ENCODE measurements at places on chromosomes 7 and 10. TPM values are rescaled to one million over a fixed set of nuclear protein-coding genes. Genes with fewer than 3 reads are reported as not detected.
A peak's percentile ranks its signal among the peaks of the same experiment; 100 is the strongest.

ZNF425 gene
- total RNA-seq = 1.7 TPM

- H3K4me3 ChIP-seq = no peak overlapping the region
- no peaks in the 10 kb centered on the region for H3K36me3 ChIP-seq
- no peak for DNase-seq
- no peaks in the 10 kb centered on the region for H3K4me1 ChIP-seq
- no peak overlapping the region for H3K27ac ChIP-seq
Measured at GRCh38 chr10:103614306-103615158, 121.0 kb downstream of the NEURL1 start.

DNA sequence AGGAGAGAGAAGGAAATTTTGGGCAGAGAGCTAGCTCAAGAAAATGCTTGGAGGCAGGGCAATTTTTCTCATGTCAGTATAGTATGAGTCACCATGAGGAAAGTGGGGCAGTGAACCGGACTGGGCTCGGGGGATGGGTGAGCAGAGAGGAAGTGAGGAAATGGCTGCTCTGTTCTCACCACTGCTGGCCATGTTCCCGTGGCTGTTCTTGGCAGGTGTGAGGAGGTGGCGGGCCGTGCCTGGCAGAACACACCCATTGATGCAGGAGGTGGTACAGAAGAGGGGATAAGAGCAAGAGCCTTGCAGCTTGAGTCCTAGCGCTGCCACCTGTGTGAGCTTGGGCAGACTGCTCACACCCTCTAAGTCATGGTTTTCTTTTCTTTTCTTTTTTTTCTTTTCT is 304.4 kb upstream of the LYZL1 start:
- H3K4me1 ChIP-seq = no peaks in the 10 kb centered on the region
- H3K27ac ChIP-seq = no peak overlapping the region
- no peaks in the 10 kb centered on the region for H3K27me3 ChIP-seq
- DNase-seq = peak; percentile 69
- H3K36me3 ChIP-seq = no peaks in the 10 kb centered on the region

DNA sequence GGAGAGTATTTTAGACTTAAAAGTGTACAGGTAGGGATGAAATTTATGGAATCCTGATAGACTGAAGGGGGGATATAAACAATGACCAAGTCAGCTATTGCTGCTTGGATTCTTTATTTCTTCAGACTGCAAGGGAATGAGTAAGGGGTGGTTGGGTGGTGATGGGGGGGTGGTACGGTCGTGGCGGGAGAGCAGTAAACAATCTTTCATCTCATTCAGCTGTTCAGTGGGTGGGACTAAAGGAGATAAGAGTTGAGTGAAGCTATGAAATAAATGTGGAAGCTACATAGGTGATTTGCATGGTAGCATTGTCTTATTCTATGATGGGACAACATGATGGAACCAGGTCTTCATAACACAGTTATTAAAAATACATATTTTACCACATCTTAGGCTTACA is 1.8 kb downstream of the SEPTIN7 start:
- peak overlapping the region; percentile 73 for H3K4me3 ChIP-seq
- no peaks in the 10 kb centered on the region for H3K27me3 ChIP-seq
- no peak for DNase-seq
- peaks cover 42% of the 10 kb centered on the region for H3K4me1 ChIP-seq

DNA sequence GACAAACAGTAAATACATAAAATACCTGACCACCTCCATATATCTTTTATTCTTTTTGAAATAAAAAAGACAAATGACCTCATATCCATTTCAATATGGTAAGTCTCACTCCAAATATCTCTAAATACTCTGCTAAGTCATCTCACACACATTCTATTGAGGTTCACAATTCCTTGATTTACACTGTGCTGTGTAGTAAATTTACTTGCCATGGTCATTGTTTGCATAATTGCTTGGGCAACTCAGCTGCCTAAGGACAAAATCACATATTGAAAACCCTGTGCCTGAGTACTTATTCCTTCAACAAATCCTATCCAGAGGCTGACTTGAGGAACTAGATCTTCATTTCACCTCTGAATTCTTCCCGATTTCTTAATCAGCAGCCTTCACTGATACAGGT is 176.4 kb downstream of the THSD7A start:
- no peaks in the 10 kb centered on the region for H3K27me3 ChIP-seq
- H3K4me1 ChIP-seq = no peaks in the 10 kb centered on the region
- DNase-seq = no peak
- no peak overlapping the region for H3K27ac ChIP-seq
- no peak overlapping the region for H3K4me3 ChIP-seq

DNA sequence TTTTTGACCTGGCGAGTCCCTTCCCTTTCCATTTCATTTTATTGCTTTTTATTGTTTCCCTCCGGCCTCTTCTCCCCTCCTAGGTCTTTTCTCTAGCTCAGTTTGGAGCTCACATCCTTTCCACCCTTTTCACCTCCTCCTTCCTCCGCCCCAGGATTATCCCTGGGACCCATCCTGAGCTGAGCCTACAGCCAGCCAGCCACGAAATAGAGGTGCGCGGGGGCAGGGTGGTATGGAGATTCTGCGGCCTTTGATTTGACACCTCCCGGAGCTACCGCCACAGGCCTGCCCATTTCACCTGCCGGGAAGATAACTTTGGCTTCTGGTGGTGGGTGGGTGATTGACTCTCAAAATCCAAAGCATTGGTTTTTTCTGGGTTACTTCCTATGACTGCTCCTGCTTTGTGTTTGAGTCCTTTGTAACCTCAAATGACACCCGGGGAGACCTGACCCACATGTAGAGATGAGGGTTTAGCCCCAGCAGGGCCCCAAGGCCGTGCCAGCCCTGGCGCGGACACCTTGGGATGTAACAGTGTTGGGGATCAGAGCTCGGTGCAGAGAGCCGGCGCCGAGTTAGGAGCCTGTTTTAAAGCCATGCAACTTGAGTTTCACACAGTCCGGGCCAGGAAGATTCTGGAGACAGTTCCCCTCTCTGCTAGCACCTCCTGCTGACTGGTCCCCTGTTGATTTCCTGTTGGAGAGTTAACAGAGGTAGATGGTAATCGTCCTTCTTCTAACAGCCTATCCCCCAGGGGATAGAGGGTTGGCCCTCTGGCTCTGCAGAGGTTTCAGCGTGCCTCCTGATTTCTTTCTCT is 1.5 kb downstream of the DUSP5 start:
- peak overlapping the region; percentile 93 for H3K27ac ChIP-seq
- peak overlapping the region; percentile 77 for H3K4me3 ChIP-seq

DNA sequence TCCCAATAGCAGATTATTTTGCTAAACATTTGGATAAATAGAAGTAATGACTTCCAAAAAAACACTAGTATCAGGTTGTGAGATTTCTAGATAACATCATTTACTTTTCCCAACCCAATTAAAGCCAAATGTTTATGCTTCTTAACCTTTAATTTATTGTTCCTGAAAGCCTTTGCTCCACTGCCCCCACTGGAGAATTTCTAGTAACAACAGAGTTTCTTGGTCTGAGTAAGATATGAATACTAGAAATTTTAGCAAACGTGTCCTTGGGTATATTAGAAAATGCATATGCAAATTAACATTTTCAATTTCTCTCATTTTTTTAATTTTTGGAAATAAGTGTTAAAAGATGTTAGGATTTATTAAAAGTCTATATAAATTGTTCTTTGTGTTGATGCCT is 958.0 kb upstream of the PHF14 start:
- H3K4me3 ChIP-seq = no peak overlapping the region
- H3K36me3 ChIP-seq = no peaks in the 10 kb centered on the region
- H3K27me3 ChIP-seq = no peaks in the 10 kb centered on the region
- no peaks in the 10 kb centered on the region for H3K4me1 ChIP-seq

GRCh38 chr10:84783386-84783785 is 455.0 kb downstream of the CCSER2 start:
- H3K4me3 ChIP-seq = no peak overlapping the region
- no peaks in the 10 kb centered on the region for H3K4me1 ChIP-seq
- DNase-seq = no peak
- H3K36me3 ChIP-seq = no peaks in the 10 kb centered on the region

VTI1A gene
- 97.2 TPM for total RNA-seq

GRCh38 chr7:41910940-41911600 is 208.2 kb upstream of the INHBA start:
- H3K27ac ChIP-seq = no peak overlapping the region
- DNase-seq = no peak
- H3K4me1 ChIP-seq = no peaks in the 10 kb centered on the region
- no peaks in the 10 kb centered on the region for H3K36me3 ChIP-seq

GRCh38 chr7:25675789-25676474 is 447.6 kb upstream of the NPVF start:
- H3K4me3 ChIP-seq = no peak overlapping the region
- DNase-seq = no peak
- H3K27ac ChIP-seq = no peak overlapping the region
- H3K36me3 ChIP-seq = no peaks in the 10 kb centered on the region
- H3K4me1 ChIP-seq = no peaks in the 10 kb centered on the region

DNA sequence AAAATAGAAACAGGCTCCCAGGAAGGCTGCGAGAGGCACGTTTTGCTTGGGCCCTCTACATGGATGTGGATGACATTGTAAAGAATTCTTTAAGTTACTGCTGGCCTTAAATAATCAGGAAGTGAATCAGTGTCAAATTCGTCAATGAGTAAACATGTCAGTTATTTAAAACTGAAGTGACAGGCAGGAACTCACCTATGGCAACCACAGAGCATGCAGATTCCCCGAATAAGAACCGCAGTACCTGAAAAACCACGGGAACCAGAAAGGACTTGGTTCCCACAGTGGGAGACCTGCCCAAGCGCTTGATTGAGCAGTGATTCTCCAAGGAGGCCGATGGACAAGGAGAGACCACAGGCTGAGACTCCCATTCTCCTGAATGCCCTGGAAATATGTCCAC is 351.2 kb upstream of the AKR1E2 start:
- no peaks in the 10 kb centered on the region for H3K36me3 ChIP-seq
- H3K4me3 ChIP-seq = no peak overlapping the region
- no peaks in the 10 kb centered on the region for H3K27me3 ChIP-seq
- H3K27ac ChIP-seq = no peak overlapping the region
- DNase-seq = no peak
- H3K4me1 ChIP-seq = no peaks in the 10 kb centered on the region

NXPH1 gene
- total RNA-seq = not detected

CPN1 gene
- not detected for total RNA-seq

DNA sequence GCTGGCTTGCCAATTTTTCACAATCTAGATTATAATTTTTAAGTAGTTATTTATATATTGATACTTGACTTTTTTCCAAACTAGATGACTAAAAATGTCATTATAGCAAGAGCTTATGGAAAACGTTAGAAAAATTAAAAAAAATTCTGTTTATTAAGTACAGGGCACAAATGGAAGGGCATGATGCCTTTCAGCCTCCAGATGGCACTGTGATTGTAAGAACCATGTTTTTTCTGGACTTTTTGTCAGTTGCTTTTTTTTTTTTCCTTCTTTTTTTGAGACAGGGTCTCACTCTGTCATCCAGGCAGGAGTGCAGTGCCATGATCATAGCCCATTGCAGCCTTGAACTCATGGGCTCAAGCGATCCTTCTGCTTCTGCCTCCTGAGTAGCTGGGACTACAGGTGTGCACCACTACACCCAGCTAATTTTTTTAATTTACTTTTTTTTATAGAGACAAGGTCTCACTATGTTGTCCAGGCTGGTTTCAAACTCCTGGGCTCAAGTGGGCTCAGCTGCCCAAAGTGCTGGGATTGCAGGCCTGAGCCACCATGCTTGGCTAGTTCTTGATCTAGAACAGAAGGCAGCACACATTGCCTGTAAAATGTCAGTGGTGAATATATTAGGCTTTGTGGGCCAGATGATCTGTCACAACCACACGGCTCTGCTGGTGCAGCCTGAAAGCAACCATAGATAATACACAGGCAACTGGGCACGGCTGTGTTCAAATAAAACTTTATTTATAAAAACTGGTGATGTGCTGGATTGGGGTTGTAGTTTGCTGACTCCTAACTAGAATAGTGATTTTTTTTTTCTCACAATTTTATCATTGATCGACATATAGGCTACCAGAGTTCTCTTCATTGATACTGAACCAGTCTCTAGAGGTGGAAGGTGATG is 27.4 kb downstream of the UCMA start:
- no peak overlapping the region for H3K4me3 ChIP-seq
- H3K36me3 ChIP-seq = no peaks in the 10 kb centered on the region
- no peaks in the 10 kb centered on the region for H3K27me3 ChIP-seq
- no peak overlapping the region for H3K27ac ChIP-seq

GRCh38 chr7:2503056-2503941 is 16.3 kb upstream of the LFNG start:
- H3K4me3 ChIP-seq = no peak overlapping the region
- DNase-seq = no peak
- H3K27me3 ChIP-seq = no peaks in the 10 kb centered on the region
- H3K4me1 ChIP-seq = peaks cover 5% of the 10 kb centered on the region
- no peaks in the 10 kb centered on the region for H3K36me3 ChIP-seq

Measured in Peyer's patch (tissue), 4 donors.